Activated CD8-positive, alpha-beta memory T cell treated with anti-CD3 and anti-CD28 coated beads for 4 hours (primary cell): ENCODE measurements at places on chromosomes 3 and 15.
A peak's percentile ranks its signal among the peaks of the same experiment; 100 is the strongest.

- DNase-seq, result no peak
Measured at GRCh38 chr15:33971811-33972210, 3.5 kb downstream of the CHRM5 start.

- DNase-seq, result peak; percentile 19
Measured at GRCh38 chr3:36969540-36970432, 23.1 kb downstream of the EPM2AIP1 start.

- DNase-seq, result no peak
Measured at GRCh38 chr3:155101398-155101797, 21.3 kb downstream of the MME start.

GRCh38 chr3:16066975-16067374 is 107.5 kb upstream of the GALNT15 start:
- DNase-seq, result no peak

- no peak for DNase-seq
Measured at GRCh38 chr3:171225708-171226107, 199.2 kb upstream of the SLC2A2 start.

DNA sequence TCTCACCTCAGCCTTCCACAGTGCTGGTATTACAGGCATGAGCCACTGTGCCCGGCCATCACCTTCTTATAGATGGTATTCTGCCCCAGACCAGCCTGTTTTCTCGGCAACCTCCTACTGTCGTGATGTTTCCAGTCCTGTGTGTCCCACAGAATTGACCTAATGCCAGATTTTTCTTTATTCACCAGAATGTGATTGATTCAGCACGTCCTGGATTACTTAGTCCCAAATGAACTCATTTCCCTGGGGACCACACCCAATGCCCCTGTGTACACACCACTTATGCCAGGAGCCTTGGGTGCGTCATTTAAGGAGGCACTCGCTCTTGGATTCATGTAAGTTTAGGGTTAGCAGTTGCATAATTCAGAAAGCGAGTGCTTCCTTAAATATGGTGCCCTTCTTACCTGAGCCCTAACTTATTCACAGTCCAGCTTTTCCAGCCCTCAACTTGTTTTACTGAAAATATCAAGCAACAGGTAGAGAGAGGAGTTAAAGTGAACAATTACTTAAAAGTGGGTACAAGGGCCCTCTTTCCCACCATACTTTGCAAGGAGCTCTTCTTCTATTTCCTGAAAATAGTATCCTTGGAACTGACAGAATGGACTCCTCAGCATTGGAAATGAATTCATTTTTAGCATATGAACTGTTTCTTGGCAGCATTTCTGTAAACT is 64.6 kb upstream of the UBE2E1 start:
- DNase-seq, result no peak

- no peak for DNase-seq
Measured at GRCh38 chr3:66107855-66108254, 69.1 kb upstream of the MAGI1 start.

DNA sequence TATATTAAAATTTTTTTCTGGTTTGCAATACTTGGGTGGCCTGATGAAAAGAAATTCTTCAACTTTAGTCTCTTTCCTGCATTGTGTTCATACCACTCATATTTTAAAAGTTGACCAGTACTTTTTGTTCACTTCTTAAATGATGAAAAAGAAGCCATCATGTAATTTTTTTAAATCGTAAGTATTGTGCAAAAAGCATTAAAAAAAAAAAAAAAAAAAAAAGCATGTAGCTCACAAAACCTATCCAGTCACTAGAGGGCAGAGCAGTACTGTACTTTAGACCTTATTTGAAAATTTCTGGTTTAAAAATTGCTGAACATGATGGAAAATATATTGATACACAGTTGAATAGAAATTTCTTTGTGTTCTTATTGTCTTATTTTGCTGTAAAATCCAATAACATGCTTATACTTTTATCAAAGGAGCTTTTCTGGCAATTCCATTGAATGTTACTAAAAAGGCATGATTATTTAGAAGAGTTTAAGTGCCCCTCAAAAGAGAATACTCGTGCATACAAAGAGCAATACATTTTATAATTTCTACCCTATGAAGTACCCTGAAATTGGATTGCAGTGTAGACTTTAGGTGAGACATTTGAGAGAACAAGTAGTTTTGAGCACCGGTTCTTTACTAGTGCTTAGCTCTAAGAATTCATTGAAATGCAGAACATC is 137.7 kb downstream of the BBX start:
- no peak for DNase-seq

- DNase-seq, result no peak
Measured at GRCh38 chr3:15099364-15100098, 583 bp upstream of the RBSN start.

DNA sequence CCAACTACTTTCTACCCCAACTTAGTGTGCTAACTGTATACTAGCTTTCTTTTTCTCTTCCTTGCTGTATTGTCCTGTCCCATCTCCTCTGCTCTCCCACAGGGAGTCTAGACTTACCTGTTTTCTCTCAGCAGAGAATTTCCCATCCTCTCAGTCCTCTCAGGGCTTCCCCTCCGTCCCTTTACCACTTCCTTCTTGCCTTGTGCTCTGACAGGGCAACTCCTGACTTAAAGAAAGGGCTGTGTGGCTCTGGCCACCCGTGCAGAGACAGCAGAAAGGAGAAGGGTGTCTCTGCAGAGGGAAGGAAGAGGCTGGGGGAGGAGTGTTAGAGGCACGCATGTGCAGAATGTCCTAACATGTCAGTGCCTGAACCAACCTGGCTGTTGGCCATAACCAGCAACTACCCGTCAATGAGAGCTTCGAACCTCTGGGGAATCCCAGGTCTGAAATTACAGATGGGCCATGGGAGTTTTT is at the start of gene GCSAM:
TSS of gene GCSAM (minus strand) at position 274 of the 474 bp plus-strand sequence. CDS start at position 146, 128 bp downstream.
- DNase-seq, result no peak

GRCh38 chr15:101009176-101009575 is 90.0 kb downstream of the LRRK1 start:
- no peak for DNase-seq

GRCh38 chr3:138455801-138456716 is 21.6 kb downstream of the ESYT3 start:
- no peak for DNase-seq

DNA sequence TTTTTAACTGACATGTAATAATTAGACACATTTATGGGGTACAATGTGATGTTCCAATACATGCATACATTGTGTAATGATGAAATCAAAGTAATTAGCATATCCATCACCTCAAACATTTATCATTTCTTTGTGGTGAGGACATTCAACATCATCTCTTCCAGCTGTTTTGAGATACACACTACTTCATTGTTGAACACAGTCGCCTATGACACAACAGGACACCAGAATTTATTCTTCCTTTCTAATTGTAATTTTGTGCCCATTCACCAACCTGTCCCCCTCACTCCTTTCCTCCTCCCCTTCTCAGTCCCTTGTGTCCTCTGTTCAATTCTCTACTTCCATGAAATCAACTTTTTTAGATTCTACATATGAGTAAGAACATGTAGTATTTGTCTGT is 113.4 kb upstream of the CBLB start:
- no peak for DNase-seq

GRCh38 chr3:192892981-192893700 is 24.5 kb downstream of the MB21D2 start:
- no peak for DNase-seq

DNA sequence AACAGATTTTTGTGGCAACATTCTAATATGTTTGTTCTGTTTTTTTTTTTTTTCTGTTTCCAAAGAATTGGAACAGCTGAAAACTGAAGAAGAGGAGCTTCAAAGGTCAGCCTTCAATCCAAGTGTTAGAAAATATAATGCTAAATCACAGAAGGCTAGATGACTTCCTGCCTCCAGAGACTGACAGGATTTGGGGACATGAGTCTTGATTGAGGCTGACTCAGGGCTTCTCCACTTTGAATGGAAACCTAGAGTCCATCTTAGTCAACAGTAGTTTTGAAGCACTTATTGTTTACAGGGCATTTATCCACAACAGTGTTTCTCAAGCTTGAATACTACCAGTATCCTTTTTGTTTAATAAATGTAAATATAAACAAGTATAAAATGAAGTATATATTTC is 44.5 kb upstream of the RAD51 start:
- no peak for DNase-seq

- no peak for DNase-seq
Measured at GRCh38 chr3:68972358-68972979, 40.1 kb upstream of the TAFA4 start.

GRCh38 chr3:151085889-151086483 is 522 bp downstream of the MED12L start:
- no peak for DNase-seq

DNA sequence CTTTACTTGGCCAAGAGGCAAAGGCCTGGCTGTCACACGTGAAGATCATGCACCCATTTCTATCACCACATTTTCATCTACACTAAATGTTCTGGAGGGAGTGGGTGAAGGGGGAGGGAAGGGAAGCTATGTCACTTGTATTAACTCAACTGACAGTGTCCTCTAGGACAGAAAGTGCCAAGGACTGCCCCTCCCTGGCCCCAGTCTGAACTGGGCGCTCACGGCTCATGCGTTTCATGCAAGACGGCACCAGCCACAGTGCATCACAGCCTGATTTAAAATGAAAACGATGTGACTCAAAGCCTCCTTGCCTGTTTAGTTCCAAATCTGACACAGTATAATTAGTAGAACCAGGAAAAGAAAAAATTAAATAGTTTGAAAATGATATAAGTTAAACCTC is 20.8 kb upstream of the RAD18 start:
- DNase-seq, result no peak

- peak; percentile 66 for DNase-seq
Measured at GRCh38 chr3:52277071-52277964, 1.1 kb downstream of the WDR82 start.

DNA sequence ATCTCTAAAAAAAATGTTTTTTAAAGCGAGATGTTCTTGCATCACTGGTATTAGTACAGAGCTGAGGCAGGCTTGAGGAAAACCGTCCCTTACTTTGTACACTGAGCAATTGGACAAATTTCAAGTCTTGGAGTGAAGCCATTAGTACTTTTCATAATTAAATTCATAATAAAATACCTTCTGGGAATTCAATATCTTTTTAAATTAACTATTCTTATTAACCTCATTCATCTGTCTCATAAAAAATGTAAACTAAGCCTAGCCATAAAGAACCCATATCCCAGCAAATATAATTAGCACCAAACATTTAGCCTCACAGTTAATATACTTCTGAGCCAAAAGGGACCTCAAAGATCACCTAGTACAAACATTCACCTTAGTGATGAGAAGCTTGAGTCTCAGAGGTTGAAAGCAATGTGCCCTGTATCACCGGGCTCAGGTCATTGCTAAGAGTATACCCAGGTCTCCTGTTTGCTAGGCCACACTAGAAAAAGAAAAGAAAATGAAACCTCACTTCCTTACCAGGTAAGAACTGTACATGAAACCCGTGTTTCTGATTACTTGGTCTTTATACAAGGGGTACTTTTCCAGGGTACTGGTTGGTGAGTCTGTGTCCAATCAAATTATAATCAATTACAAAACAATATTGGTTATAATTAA is 192.5 kb downstream of the ADAMTS9 start:
- no peak for DNase-seq

- no peak for DNase-seq
Measured at GRCh38 chr3:38823722-38824121, 7.7 kb upstream of the SCN10A start.

GRCh38 chr3:50157827-50158529 is 2.9 kb downstream of the SEMA3F start:
- DNase-seq, result no peak

GRCh38 chr3:165624761-165625160 is 212.5 kb downstream of the BCHE start:
- DNase-seq, result no peak

DNA sequence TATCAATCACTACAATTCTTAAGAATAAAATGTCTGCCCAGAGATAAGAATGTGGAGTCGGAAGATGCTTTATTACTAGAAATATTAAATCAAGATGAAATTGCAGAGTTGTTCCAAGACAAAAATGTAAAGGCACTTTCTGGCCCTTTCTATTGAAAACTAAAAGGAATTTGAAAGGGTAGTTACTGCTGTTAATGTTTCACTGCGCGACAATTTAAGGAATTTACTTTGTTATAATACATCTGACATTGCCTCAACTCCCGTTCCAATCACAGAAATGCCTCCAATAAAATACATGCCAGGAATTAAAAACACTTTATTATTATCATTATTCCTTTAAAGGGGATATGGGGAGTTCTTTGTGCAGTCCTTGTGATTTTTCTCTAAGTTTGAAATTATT is 26.4 kb downstream of the RSL24D1 start:
- no peak for DNase-seq

DNA sequence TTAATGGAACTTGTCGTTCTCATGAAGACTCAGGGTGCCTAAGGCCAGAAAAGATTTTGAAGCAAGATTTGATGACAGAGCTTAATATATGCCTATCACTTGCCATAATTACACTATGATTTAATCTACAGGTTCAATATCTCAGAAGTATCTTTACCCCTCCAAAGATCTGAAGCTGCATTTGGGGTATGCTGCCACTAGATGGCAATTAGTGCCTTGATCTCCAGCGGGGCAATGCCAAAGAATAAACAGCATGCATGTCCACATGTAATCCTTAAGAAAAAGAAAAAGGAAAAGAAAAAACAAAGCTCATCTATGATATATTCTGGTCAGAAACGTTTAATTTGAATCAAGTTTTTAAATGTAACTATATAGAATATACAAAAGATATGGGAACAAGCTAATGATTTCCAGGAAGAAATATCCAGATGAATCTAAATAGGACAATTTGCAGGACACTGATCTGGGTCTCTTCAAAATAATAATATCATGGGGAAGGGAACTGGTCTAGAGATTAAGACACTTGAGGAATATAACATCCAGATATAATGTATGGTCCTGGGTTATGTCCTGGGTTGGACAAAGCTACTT is 55.0 kb upstream of the SOX14 start:
- no peak for DNase-seq

DNA sequence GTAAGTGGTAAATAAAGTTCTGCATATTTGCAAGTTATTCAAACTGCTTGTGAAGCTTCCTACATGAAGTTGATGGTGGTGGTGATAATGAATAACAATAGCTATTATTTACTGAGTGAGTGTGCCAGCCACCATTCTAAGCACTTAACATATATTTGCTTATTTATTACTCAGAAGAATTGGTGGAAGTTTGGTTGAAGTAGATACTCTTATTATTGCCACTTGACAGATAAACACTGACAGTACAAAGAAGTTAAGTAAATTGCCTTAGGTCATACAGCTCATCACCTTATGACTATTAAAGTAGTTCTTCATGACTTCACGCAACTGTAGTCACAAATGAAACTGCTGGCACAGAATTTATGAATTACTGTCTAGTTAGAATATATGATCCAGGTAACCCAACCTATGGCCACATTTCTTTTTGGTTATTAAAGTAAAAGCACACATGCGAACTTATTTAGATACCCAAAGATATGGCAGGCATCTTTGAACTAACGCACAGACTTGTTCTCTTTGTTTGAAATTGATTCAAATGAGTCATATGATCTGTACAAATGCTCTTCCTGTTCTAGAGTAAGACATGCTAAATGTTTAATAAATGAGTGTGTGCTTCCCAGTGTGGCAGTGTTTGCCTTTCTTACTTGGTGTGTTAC is 99.8 kb upstream of the NR2F2 start:
- no peak for DNase-seq

- DNase-seq, result no peak
Measured at GRCh38 chr3:63192248-63192647, 85.9 kb upstream of the SYNPR start.
